Activated CD4-positive, alpha-beta memory T cell treated with anti-CD3 and anti-CD28 coated beads for 36 hours (primary cell): ENCODE measurements at places on chromosomes 16 and 17.

- DNase-seq, result no peak
Observed at GRCh38 chr16:79420493-79420892, 180.0 kb downstream of the MAF start.

DNA sequence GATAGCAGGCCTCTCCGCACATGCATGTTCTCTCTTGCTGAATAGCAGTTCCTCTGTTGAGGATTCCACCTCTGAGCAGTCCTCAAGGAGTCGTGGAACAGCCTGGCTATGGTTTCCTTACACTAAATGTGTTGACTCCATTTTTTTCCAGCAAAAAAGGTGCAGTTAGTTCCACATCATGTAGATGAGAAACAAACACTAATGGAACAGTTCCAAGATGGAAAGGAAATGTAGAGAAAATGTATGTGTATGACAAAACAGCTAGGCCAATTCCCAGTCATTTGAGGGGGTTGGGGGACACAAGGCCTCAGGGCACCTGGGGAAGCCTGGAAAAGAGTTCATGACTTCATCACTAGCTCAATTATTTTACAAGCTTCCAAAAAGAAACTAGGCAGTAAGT, 90.0 kb downstream of the CFDP1 start:
- DNase-seq, result no peak

- peak; percentile 81 for DNase-seq
Observed at GRCh38 chr16:9047689-9048301, 43.6 kb upstream of the HAPSTR1 start.

DNA sequence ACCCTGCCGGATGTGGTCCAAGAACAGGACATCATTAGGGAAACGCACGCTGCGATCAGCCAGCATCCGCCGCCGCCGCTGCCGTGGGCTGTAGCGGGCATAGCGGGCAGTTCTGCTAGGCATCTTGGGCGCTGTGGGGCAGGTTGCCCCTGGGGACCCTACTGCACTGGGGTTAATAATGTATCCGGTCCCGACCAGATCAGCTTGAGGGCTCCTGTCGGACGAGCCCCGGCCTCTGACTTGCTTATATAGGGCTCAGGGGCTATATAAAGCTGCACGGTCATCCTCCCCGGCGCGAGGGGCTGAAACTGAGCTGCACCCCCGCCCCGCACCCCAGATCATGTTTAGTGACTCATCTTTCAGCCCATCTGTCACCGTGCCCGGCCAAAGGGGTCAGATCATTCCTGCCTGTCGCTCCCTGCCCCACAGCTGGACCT, at the start of gene PPP1R27:
PPP1R27 (minus strand) TSS at position 220 of the 437 bp plus-strand sequence; CDS start at position 123, 97 bp downstream.
- DNase-seq, result no peak
